ENCODE measurements at places on chromosomes 11 and 22.

DNA sequence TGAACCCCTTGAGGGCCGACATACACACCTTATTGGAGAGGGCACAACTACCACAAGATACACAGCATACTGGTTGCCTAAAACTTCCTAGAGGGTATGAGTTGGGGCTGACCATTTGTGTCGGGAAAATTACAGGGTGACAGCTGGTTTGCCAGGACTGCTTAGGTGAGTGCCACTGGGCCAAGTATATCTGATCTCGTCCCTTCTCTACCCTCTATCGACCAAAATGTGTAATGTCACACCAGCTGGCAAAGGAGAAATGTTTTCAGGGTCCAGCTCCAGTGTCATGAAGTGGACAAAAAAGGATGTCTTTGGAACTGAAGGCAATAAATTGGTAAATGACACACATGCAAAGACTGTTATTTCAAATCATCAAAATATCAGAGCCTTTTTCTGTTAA, 126.1 kb downstream of the PGR start:
- DNase-seq = no peak

DNA sequence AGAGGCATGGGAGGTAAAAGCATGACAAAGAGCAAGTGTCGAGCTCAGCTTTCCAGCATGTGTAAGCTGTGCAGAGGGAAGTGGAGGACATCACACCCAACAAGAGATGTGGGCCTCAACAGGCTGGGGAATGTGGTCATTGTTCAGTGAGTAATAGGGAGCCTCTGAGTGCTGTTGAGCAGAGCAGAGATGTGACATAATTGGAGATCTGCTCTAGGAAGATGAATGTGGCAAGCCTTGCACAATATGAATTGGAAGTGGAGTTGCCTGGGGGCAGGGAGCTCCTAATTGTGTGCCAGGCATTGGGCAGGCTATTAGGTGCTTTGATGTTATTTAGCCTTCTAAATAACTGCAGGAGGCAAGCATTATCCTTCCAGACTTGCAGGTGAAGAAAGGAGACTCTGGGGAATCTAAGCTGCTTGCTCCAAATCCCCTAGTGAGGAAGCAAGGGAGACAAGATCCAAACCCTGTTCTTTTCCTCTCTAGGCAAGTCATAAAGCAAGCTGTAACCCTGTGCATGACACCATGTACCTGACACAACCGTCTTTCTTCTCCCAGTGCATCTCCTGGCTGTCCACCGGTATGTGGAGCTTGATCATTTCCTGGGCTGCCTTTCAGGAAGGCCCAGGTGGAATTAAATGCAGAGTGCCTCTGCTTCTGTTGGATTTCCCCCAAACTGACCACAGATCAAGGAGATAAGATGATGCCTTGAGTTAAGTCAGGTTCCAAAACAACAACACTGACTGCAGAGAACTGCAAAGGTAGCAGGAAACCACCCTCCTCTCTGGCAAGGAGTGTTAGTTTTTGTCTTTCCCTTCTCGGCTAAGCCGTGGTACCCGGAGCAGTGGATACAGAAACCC, 221.4 kb downstream of the TENM4 start:
- DNase-seq = no peak

DNA sequence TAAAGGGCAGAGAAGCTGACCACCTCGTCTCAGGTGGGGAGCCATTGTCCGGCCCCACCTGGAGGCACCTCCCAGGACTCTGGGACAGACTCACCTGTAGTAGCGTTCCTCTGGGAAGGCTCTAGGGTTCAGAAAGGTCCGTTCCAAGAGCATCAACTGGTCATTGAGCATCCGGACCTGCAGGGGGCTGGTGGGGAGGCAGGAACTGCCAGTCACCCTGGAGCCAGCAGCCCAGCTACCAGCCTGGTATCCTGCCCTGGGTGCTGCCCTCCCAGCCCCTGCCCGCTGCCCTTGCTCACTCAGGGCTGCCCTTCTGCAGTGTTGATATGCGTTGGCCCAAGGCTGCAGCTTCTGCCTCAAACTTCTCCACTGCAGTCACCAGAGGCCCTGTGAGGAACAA, 4.7 kb downstream of the SAC3D1 start:
- DNase-seq = no peak

- DNase-seq = peak; percentile 62
These were observed 39.7 kb downstream of the USP35 start for GRCh38 chr11:78228467-78228866.

Data from AG08395 (cell line).